Psoas muscle (tissue), 8 donors: ENCODE measurements at places on chromosomes 1 and 21. TPM values are rescaled to one million over a fixed set of nuclear protein-coding genes. Genes with fewer than 3 reads are reported as not detected.

DNA sequence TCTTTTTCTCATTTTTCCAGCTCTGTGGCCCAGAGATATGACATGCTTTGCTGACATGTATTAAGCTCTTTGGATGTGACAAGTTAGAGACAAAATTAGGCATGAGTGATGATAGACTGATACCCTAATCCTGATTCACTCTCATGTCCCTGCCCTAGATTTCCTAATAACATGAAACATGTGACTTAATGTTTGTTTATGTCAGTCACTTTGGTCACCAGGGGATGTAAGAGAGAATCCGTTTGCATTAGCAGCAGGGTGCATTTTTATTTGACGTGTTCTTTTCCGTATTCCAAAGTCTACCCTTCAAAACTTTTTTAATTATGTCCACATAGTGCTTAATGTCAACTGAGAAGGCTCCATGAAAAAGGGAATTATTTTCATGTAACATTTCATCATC is 192.4 kb downstream of the HMCN1 start:
- no peak for DNase-seq

DNA sequence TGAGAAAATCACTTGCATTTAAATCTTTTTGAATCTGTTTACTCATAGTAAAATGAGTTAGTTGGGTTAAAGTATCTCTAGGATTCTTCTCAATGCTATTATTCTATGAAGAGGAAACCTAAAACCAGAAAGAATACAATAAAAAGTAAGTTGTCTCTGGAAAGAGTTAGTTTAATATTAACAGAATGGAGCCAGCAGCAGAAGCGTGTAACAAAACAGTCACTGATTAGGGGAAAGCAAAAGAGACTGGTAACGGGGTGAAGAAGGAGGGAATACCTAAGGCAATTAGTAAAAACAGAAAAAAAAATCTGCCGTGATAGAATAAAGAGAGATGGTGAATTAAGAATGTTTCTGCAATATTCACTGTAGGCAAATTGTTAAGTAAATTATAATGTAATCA is 60.0 kb downstream of the NRDC start:
- DNase-seq, result no peak

Gene VWA5B1
- total RNA-seq, result not detected

DNA sequence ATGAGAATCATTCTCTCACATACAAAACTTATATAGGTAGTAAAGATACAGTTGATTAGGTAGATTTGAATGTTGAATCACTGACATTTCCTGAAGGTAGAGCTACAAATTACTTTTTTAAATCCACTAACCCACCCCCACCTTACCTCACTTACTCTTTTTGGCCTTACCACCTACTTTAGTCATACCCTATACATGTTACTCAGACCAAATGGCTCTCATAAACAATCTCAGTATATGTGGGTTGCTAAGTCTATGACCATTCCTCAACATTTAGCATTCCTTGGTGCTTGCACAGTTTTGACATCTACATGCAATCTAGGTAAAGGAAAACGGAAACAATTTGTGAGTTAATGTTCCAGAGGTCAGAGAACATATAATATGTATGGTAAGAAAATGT is 26.3 kb downstream of the SYDE2 start:
- no peak for DNase-seq

- peak; percentile 42 for DNase-seq
These were observed 25.6 kb downstream of the LRRC71 start for GRCh38 chr1:156945881-156946661.

Gene SPATA45
- total RNA-seq, result not detected

- no peak for DNase-seq
These were observed 36.4 kb downstream of the DENND1B start for GRCh38 chr1:197738927-197739326.

DNA sequence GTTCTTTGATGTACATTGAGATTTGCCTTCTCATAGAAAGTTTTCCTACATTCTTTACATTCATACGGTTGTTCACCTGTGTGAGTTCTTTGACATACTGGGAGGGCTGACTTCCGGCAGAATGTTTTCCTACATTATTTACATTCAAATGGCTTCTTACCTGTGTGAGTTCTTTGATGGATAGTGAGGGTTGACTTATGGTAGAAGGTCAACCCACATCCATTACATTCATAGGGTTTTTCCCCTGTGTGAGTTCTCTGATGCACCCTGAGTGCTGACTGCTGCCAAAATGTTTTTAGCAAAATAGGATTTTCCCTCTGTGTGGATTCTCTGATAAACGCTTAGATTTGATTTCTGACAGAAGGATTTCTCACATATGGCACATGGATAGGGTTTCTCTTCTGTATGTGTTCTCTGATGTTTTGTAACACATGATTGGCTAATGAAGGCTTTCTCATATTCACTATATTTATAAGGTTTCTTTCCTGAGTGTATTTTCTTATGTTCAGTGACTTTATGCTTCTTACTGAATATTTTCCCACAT is 37.7 kb downstream of the JMJD4 start:
- no peak for DNase-seq

- no peak for DNase-seq
These were observed 947.5 kb downstream of the BRINP3 start for GRCh38 chr1:189530162-189530561.

Gene AADACL4
- total RNA-seq, result not detected

GRCh38 chr1:162178432-162178831 is 108.9 kb downstream of the NOS1AP start:
- DNase-seq, result no peak
